Skin of body (tissue), 3 donors: ENCODE measurements at places on chromosomes 7 and 10. TPM values are rescaled to one million over a fixed set of nuclear protein-coding genes. Genes with fewer than 3 reads are reported as not detected.

GRCh38 chr7:114155116-114156110 lies 236.6 kb upstream of the PPP1R3A start:
- no peak for DNase-seq

- no peak for DNase-seq
Observed at GRCh38 chr10:46534828-46535524, 21.5 kb downstream of the GPRIN2 start.

DNA sequence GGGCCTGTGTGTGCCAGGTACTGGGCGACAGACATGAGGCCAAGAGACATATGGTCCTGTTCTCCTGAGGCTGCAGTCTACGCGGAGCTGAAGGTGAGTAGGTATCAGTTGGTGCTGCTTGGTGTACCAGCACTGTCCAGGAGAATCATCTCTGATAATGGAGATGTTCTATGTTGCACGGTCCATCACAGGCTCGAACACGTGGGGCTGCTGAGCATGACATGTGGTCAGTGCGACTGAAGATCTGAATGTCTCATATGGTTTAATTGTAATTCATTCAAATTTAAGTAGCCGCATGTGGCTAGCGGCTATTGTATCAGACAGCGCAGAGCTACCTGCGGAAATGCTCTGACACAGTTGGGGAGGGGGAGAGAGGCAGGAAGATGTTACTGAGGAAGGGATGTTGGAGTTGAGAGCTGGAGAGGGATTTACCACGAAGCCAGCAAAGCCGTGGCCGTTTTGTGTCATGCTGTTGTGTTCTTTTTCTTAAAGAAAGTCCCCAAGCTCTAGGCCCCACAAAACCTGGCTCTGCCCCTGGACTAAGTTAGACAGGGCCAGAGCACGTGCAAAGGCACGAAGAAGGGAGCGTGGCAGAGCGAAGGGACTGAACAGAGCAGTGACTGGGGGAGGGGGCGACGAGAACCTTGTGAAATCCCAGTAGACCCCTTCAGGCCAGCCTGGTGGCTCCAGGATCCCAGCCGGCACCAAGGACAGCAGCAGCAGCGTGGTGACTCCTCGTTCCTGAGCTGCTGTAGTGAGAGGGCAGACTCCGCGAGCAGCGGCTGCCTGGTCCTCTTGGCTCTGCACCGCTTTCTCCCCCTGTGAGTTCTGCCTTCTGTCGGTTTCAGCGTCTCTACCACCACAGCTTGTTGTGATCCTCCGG lies 20.0 kb downstream of the SMKR1 start:
- no peak for DNase-seq

Gene TRPV5
- total RNA-seq, result 0.10 TPM

DNA sequence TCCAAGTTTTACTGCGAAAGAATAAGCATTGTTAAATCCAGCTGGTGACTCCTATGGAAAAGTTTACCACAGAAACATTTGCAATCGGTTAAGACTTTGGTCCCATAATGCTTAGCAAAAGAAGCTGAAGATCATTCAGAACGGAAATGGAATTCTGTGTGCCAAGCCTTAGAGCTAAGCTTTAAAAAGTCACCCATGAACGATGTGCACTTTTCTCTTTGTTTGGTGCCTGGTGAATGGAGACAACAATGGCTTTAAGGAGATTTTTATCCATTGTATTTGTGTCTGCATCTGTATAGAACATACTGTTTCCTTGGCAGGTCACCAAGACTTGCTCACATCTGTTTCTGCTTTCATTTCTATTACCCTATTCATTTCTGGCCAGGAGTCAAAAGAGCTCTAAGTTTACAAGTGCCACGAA lies 26.3 kb upstream of the COL1A2 start:
- peak; percentile 99 for DNase-seq

Gene TMEM184A
- total RNA-seq, result 7.7 TPM

GRCh38 chr10:35979116-35979515 lies 337.0 kb upstream of the FZD8 start:
- DNase-seq, result no peak

Gene ZNF212
- total RNA-seq, result 6.6 TPM

DNA sequence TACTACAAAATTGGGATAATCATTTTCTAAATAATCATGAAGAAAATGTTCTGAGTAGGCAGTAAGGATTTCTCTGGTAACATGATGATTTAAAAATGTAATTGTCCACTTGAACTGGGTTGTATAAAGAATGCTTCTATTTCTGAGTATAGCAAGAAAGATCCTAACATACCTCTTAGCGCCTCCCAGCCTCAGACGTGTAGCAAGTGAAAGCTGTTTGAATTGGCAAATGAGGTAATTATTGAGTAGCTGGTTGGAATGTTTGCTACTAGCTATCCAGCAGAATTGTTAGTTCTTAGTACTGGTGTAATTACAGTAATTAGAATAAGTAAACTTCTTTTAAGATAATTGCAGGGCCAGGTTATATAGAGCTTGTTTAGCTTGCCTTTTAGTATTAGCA lies 47.9 kb downstream of the SEPTIN7 start:
- DNase-seq, result no peak

- DNase-seq, result peak; percentile 93
Observed at GRCh38 chr7:102849079-102849478, 63.7 kb upstream of the LRRC17 start.

GRCh38 chr10:44042926-44043602 lies 341.8 kb downstream of the CXCL12 start:
- DNase-seq, result no peak

- no peak for DNase-seq
Observed at GRCh38 chr10:88347022-88347421, 236.1 kb downstream of the RNLS start.

Gene PNLIPRP2
- total RNA-seq, result not detected

Gene NPC1L1
- total RNA-seq, result 0.30 TPM

GRCh38 chr7:116711790-116712189 lies 39.8 kb downstream of the MET start:
- no peak for DNase-seq

DNA sequence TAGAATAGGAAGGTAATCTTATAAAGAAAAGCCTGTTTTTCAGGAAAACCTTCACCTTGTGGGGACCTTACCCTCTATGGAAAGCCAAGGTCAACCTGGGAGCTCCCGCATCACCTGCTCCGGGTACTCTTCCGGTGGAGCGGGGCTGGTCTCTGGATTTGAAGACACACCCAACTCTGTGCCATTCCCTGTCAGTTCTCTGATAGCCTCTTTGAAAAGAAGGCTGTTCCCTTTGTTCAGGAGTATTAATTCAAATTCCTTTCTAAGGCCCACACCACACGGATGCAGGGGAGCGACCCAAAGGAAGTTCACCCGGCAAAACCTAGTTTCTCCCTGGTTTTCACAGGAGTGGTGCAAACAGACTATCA lies 10.7 kb downstream of the CTBP2 start:
- DNase-seq, result no peak

DNA sequence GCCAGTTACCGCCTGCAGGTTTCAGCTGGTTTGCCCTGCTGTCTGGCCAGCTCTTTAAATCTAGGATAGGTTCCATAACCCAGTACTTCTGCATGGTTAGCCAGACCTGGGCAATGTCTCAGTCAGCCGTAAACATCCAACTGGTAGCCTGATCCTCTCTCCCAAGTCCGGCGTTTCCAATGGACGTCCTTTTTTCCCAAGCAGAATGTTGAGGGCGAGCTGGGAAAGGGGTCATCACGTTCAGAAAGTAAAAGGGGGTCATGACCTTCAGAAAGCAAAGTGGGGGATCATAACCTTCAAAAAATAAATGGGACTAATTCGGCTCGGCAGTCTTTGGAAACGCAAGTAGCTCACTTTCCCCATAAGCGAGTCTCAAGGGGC lies 430 bp downstream of the PON3 start:
- no peak for DNase-seq

DNA sequence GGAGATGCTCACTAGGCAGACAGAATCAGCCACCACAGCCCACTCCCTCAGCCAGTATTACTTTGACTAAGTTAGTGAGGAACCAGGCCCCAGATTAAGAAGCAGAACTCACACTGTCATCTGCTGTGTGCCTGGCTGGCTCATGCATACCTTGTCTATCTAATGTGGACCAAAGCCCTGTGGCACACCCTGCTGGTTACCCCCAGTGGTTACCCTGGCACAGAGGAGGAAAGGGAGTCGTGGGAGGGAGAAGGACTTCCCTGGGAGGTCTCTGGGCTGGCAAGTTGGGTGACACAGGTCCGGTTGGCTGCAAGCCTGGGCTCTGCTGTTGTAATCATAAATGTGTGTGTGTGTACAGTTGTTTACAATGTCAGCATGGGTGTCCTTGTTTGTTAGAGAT lies 7.5 kb upstream of the SH2D4B start:
- no peak for DNase-seq

DNA sequence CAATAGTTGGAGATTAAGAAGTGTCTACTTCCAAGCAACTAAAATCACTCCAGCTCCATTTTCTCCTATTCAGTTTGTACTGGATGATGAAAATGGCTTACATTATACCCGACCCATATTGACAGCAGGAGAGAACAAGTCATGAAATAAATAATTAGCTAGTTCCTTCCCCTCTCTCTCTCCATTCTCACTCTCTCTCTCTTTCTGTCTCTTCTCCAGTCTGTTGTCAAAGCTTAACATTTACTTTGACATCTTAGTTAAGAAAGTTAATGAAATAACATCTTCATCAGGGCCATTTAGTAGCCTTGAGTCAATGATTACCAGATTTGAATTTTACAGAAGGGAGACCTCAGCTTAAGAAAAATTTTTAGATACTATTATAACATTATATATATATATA lies 138.5 kb downstream of the ARID5B start:
- DNase-seq, result no peak

- DNase-seq, result no peak
Observed at GRCh38 chr7:3578399-3578798, 277.3 kb downstream of the SDK1 start.
